ENCODE measurements at places on chromosomes 12 and 14.

- DNase-seq: no peak
These were observed 47.1 kb downstream of the NCOR2 start for GRCh38 chr12:124520265-124520701.

GRCh38 chr14:98374136-98374535, 897.9 kb downstream of the BCL11B start:
- no peak for DNase-seq

DNA sequence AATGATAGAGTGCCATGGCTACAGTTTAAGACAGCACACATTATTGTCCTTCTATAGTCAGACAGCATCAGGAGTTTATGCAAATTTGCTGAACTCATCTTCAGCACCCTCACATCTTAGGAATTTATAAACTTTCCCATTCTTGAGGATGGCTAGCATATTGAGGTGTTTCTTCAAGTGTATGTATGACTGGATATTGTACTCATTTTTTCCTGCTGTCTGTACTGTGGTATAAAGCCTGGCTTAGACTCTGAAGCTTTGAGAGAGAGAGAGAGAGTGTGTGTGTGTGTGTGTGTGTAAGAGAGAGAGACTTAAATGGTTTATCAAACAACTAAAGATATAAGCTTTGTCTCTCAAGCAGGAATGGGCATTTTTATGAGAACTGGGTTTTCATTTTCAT, 161.6 kb downstream of the PIK3C2G start:
- DNase-seq: no peak

GRCh38 chr14:77141214-77142004, at the start of gene ZDHHC22:
Gene ZDHHC22 (minus strand): TSS chr14:77141791. CDS start chr14:77139738, 2,053 bp downstream.
- DNase-seq: no peak

DNA sequence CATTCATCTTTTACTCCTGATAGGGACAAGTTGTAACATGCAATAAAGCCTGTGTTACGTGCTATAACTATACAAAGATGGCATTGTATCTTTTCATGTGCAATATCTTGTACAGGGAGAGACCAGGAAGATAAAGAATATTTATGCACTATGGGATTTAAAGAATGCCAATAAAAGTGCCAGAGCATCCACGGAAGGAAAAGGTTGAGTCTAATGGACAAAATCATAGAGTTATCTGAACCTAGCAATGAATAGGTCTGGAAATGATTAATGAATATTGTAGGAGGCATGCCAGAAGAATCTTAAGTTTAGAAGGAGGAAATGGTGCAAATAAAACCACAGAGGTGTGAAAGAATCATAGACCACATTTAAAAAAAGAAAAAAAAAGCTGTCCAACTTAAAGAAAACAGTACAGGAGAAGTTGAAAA, 263.9 kb downstream of the KCNC2 start:
- DNase-seq: no peak

GRCh38 chr14:80390906-80391305, 179.6 kb upstream of the DIO2 start:
- no peak for DNase-seq
